ENCODE measurements at places on chromosomes 6 and 20. TPM values are rescaled to one million over a fixed set of nuclear protein-coding genes. Genes with fewer than 3 reads are reported as not detected.

DNA sequence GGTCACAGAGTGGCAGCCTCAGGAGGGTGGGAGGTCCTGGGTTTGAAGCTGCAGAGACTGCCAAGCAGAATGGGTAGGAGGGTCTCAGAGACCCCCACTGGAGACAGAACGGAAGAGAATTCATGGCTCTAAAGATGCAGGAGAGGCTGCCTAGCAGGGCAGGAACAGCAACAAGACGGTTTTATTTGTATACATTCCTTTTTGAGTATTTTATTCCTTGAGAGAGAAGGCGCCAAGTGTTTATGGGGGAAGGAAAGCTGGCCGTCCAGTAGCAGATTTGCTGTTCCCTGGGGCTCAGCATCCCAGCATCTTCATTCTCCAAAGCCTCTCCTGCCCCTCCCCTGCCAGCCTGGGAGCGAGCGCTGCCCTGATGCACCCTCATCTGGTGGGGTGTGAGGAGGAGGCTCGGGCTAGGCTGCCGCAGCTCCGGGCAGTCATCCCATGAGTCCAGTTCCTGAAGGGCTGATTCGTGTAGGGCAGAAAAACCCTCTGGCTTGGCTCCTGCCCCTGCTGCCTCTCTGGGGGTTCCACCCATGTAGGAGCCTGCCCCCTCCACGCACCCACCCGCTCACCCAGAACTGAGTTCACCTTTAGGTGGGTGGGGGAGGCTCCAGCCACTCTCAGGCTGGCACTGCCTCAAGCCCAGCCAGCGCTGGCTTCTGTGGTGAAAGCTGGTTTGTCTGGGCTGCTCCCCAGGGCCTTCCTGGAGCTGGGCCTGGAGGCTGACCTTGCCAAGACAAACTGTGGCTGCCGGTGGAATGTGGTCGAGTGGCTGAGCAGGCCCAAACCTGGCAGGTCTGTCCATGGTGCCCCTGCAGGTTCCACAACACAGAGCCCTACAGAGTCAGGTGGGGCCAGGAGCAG is 32.4 kb downstream of the CPXM1 start:
- no peak for DNase-seq
- no peak overlapping the region for H3K27ac ChIP-seq
- peaks cover 78% of the 10 kb centered on the region for H3K27me3 ChIP-seq
- H3K4me1 ChIP-seq = no peaks in the 10 kb centered on the region
- no peak overlapping the region for H3K4me3 ChIP-seq
- H3K36me3 ChIP-seq = no peaks in the 10 kb centered on the region

DNA sequence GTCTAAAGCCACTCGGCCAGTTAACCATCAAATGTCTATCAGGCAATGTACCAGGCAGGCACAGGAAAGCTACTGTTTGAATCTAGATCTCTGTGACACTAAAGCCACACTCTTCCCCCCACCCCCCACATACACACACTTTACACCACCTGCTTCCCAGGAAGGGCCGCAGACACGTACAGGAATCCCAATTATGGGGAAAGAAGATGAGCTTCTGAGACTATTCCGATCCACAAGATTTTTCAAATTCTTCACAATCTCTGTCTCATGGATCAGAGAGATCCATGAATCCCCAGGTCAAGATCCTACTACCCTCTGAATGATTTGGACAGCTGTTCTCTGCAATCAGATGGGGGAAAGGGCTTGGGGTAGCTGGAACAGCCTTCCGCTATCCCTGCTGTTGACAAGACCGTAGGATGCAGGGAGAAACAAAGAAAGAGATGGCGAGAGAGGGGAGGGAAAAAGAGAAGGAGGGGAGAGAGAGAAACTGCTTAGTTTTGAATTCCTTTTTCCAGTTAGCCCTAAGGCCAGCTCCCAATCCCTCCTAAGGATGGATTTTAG is 25.4 kb upstream of the RIMS4 start:
- H3K4me1 ChIP-seq = no peaks in the 10 kb centered on the region
- H3K27me3 ChIP-seq = no peaks in the 10 kb centered on the region
- peak; percentile 78 for DNase-seq
- no peaks in the 10 kb centered on the region for H3K36me3 ChIP-seq

DNA sequence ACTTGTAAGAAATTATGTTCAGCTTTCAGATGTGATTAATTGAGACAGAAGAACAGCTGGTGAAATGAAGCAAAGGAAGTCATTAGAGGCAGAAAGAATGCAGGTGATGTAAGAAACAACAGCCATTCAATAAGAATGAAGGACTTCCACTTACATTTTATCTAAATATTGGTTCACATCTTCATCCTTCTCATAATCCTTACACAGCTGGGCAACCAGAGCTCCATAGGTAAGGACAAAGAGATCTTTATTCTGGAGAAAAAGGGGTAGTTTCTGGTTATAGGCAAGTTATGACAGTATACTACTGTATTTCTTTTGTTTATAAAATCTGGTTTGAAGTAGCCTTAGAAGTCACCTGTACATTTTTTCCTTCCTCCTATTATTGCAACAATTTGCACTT is 2.3 kb downstream of the TRAPPC3L start:
- DNase-seq = no peak
- H3K27me3 ChIP-seq = peaks cover 9% of the 10 kb centered on the region
- H3K4me3 ChIP-seq = no peak overlapping the region
- H3K36me3 ChIP-seq = no peaks in the 10 kb centered on the region

GRCh38 chr6:141475259-141475658 is 657.5 kb upstream of the GJE1 start:
- H3K4me3 ChIP-seq = no peak overlapping the region
- no peak for DNase-seq
- no peak overlapping the region for H3K27ac ChIP-seq
- no peaks in the 10 kb centered on the region for H3K36me3 ChIP-seq
- H3K27me3 ChIP-seq = no peaks in the 10 kb centered on the region

DNA sequence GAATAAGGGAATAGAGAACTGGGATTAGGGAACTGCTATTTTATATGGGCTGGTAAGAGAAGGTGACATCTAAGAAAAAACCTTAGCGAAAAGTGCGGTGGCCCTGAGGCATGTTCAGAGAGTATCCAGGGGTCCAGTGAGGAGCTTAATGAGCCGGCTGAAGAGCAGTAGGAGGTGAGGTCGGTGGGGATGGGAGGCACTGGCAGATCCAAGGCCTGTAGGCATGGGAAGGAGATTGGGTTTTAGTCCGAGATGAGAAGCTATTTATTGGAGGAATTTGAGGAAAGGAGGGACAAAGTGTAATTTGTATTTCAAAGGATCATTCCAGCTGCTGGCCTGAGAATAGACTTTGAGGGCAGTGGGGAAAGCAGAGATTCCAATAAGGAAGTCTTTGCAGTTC is 123.8 kb downstream of the QKI start:
- H3K36me3 ChIP-seq = peaks cover 8% of the 10 kb centered on the region
- peaks cover 53% of the 10 kb centered on the region for H3K4me1 ChIP-seq
- H3K27me3 ChIP-seq = no peaks in the 10 kb centered on the region
- no peak for DNase-seq
- no peak overlapping the region for H3K27ac ChIP-seq

DNA sequence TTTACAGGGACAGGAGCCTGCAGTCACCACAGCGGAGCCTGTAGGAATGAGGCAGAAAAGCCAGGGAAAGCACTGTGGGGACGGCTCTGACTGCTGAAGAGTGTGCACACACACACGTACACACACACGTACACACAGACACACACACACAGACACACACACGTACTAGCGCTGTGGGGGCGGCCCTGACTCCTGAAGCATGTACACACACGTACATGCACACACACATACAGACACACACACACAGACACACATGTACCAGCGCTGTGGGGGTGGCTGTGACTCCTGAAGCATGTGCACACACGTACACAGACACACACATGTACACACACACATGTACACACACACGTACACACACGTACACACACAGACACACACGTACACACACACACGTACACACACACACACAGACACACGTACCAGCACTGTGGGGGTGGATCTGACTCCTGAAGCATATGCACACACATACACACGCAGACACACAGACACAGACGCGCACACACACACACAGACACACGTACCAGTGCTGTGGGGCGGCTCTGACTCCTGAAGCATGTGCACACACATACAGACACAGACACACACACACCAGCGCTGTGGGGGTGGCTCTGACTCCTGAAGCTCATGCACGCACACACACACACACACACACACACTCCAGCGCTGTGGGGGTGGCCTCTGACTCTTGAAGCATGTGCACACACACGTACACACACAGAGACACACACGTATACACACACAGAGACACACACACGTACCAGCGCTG is 127.3 kb downstream of the DLL1 start:
- no peaks in the 10 kb centered on the region for H3K27me3 ChIP-seq
- no peaks in the 10 kb centered on the region for H3K36me3 ChIP-seq
- DNase-seq = no peak
- H3K27ac ChIP-seq = no peak overlapping the region
- no peak overlapping the region for H3K4me3 ChIP-seq
- H3K4me1 ChIP-seq = peaks cover 16% of the 10 kb centered on the region

- H3K4me3 ChIP-seq = peak overlapping the region; percentile 54
- H3K4me1 ChIP-seq = peaks cover 28% of the 10 kb centered on the region
- no peak overlapping the region for H3K27ac ChIP-seq
- H3K36me3 ChIP-seq = no peaks in the 10 kb centered on the region
- DNase-seq = no peak
These were observed 891 bp downstream of the RIPPLY2 start for GRCh38 chr6:83854001-83854501.

DNA sequence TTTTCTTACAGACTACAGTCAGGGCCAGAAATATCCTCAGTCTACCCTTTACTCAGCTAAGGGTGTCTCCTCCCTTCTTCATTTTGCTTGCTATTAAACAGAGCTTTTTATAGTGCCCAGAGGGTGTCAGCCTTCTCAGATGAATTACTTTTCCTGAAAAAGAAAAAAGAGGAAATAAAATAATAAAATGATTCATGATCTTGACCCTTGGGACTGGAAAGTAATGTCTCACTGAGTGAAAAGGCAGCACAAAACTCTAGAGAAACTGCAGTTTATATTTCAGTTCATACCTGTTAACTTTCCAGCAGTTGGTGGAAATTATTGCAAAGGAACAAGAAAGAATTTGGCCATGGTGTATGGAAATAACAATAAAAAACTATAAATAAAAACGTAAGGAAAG is 170.6 kb downstream of the IBTK start:
- H3K4me3 ChIP-seq = no peak overlapping the region
- H3K27me3 ChIP-seq = no peaks in the 10 kb centered on the region
- no peaks in the 10 kb centered on the region for H3K4me1 ChIP-seq
- H3K27ac ChIP-seq = no peak overlapping the region
- H3K36me3 ChIP-seq = no peaks in the 10 kb centered on the region

DNA sequence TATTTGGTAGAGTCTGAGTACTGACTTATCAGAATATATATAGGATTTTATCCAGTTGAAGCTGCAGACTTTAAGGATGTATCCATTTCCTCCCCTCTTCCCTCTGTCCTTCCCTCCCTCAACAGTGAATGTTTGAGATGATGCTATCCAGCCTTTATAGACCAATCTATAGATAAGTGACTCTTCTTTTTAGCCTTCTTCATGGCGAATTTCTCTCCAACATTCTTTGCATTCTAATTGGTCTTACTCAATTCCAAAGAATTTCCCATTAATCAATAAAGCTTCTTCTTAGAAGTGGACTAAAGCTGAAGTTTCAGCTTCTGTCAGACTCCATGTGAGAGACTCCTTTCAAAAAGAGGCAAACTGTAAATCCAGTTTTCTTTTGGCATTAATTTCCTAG is 99.3 kb downstream of the AIG1 start:
- H3K36me3 ChIP-seq = no peaks in the 10 kb centered on the region
- H3K27ac ChIP-seq = no peak overlapping the region
- H3K4me1 ChIP-seq = peaks cover 14% of the 10 kb centered on the region
- H3K27me3 ChIP-seq = no peaks in the 10 kb centered on the region
- no peak overlapping the region for H3K4me3 ChIP-seq

DNA sequence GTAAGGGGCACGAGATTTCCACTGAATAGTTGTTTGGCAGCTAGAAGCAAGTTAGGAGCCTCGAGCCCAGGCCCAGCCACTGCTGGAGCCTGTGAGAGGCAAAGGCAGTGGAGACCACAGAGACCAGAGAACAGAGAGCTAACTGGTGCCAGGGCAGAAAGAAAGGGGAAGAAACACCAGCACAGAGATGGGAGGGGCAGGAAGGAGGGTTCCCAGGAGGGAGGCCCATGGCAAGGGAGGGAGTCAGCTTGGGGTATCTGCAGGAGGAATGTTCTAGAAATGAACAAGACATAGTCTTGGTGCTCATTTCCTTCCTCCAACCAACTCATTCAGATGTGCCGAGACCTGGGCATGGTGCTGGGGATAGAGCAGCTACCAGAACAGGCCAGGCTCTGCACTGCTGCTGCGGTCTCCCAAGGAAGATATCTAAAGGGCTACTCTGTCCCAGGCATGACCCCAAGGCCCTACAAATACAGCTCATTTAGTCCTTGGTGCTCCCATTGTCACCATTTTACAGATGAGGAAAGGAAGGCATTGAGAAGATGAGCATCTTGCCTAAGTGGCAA is 10.7 kb downstream of the ANGPT4 start:
- H3K27me3 ChIP-seq = no peaks in the 10 kb centered on the region
- H3K36me3 ChIP-seq = no peaks in the 10 kb centered on the region
- H3K4me3 ChIP-seq = no peak overlapping the region

DNA sequence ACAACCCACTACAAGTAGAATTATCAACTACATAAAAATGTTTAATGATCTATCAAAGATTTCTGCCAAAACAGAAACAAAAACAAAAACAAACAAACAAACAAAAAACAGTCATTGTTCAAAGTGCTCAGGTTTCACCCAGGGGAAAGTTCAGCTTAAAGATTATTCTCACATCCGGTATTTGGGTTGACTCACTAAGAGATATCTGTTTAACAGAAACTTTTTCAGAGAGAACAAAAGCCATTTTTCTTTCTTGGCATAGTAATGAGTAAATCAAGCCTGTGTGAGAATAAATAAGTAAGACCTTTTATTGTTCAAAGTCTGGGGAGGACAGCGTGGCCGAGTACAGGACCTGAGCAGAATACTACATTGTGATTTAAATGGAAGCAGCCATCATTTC is 143.6 kb downstream of the RCAN2 start:
- peaks cover 20% of the 10 kb centered on the region for H3K4me1 ChIP-seq
- no peaks in the 10 kb centered on the region for H3K36me3 ChIP-seq
- no peaks in the 10 kb centered on the region for H3K27me3 ChIP-seq
- H3K27ac ChIP-seq = no peak overlapping the region

DNA sequence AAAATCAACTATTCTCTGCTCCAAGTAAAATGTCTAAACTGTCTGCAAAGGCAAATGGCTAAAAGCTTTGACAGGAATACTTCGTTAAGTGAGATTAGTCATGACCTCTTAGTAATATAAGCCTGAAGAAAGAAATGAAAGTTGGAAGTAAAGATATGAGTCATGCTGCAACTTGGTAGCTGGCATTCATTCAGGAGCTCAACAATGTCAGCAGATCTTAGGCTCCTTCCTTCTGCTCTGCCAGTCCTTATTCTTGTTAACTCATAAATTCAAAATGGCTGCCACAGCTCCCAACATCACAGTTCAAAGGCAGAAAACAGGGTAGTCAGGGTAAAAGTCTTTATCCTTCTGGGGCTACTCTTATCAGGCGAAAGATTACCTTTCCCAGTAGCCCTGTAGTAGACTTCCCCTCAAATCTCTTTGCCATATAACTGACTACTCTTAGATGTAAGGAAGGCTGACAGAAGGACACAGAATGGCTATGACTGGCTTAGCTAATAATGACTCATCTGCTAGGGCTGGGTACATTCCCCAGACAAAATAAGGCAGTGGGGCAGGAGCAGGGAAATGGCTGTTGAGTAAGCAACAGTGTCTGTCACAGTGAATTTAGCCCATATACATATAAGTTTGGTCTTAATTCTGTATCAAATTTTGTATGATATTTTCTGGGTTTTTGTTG is 24.4 kb upstream of the C6orf62 start:
- H3K27me3 ChIP-seq = no peaks in the 10 kb centered on the region
- peak overlapping the region; percentile 4 for H3K27ac ChIP-seq
- no peaks in the 10 kb centered on the region for H3K36me3 ChIP-seq
- H3K4me3 ChIP-seq = no peak overlapping the region
- no peak for DNase-seq

The SPTLC3 gene
- 12.5 TPM for total RNA-seq

The WFDC5 gene
- total RNA-seq = not detected

The TCP1 gene
- 125 TPM for total RNA-seq

The MED23 gene
- total RNA-seq = 18.1 TPM

The DCBLD1 gene
- total RNA-seq = 5.4 TPM

The NEDD9 gene
- 43.0 TPM for total RNA-seq
